COR-L47 (cell line): ENCODE measurements at places on chromosomes 12 and 14.

- DNase-seq, result no peak
These were observed 1.5 kb downstream of the L3HYPDH start for GRCh38 chr14:59482541-59483331.

GRCh38 chr12:64039281-64039871 lies 182.7 kb downstream of the KICS2 start:
- peak; percentile 86 for DNase-seq

DNA sequence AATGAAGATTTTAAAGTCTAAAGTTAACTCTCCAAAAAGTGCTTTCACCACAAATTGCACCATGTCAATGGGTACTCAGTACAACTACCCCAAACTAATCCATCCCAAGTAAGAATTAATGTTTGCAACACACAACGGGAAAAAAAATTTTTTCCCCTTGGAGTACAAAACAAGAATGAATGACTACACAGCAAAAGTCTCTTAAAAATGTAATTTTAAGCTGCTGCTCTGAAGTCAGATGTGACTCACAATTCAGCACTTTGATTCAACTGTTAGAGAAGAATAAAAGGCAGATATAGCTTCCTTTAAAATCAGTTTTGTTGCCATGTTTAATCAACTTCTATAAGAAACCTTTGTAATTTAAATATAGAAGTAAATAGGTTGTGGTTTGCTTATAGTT lies 42.5 kb upstream of the VPS33A start:
- no peak for DNase-seq

DNA sequence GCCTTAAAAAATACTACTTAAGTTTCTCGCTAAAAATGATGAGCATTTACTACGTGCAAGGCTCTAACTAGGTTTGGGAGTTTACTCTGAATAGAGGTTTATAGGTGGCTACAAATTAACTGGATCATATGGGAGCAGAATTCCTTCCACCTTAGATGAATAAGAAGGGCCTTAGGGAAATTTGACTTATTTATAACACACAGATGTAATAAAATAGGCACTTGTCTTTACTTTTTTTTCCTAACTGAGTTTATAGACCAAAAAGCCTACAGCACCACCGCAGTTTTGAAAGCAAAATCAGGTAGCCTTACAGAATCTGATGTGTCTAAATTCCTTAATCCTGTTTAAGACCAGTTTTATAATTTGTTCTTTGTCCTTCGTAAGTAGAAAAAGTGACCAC lies 10.5 kb downstream of the AEBP2 start:
- DNase-seq, result no peak

- no peak for DNase-seq
These were observed 30.0 kb upstream of the WSCD2 start for GRCh38 chr12:108099073-108099472.

DNA sequence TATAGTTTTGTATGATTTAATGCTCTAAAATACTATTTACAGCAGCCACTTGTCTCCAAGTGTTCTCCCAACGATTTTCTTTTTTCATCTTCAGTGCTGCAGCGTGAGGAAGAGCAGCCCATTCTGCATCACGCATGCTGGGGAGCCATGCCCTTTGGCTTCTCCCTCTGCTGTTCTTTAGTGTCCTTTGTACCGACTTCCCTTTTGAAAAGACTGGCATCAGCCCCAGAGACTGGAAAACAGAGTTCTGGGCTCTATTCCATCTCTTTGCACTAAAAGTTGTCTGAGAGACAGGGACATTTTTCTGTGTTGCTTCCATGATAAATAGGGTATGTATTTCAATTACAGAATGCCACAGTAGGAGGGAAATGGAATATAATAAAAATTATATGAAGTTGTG lies 105.1 kb downstream of the RERG start:
- DNase-seq, result no peak

GRCh38 chr12:110431957-110432587 lies 18.1 kb downstream of the ARPC3 start:
- DNase-seq, result no peak

DNA sequence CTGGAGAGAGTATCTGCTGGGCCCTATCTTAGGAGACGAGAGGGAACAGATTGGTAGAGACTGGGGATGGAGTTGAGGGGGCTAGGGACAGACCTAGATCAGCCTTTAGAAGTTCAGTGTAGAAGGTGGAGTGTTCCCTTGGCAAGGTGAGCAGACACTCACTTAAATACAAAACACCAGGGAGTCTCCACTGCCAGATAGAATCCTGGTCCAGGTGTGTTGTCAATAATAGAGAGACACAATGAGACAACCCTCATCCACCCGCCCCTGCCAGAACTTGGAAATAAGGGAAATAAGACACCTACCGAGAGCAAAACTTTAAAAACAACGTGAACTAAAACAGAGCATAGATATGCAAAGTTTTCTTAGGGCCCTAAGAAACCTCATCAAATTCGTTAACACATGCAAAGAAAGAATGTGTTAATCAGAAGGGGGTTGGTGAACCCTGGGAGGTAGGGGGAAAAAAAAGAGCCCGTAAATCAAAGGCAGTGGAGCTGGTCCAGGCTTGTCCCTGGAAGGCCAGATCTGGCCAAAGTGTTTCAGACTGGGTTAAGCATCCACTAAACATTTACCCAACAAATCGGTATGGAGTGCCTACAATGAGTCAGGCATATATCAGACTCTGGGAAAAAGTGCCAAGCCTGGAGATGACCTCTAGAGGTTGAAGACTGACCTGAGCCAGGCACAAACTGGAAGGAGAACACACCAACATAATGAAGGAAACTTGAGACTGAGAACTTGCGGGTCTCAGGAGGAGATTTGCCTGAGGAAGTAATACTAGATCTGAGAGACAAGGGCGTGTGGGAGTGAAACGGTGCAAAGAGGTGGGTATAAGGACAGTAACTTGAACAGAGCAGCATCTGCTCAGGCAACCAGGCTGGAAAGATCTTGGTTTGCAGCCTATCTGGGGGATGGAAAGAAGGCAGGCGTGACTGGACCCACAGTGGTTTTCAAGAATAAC lies 37.0 kb upstream of the OTX2 start:
- DNase-seq, result no peak

DNA sequence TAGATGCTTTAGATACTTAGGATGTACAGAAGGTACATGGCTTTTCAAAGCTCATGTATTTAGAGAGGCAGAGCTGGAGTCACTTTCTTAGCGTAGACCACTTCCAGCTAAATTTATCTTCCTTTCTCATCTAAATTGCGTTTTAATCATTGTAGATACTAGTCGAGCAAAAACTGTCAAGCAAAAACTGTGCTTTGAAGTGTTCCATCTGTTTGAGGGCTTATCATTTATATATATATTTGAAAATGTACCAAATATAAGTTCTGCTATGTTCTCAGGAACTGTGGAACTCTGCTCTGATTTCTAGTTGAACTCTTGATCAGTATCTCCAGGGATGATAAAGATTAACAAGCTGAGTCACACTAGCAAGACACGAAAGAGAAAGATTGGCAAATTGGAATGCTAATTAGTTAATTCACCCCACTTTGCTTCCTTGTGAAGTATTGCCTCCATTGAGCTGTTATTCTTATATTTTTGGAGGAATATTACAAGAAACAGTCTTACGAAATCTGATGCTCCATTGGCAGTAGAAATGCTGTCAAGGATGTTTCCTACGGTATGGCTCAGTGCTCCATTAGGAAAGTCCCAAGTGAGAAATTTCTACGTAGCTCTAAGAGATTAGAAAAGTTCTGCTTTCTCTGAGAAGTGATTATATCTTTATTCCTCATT lies 310.7 kb downstream of the AEBP2 start:
- DNase-seq, result no peak

- DNase-seq, result no peak
These were observed 204.2 kb downstream of the EFCAB11 start for GRCh38 chr14:89750281-89750755.

DNA sequence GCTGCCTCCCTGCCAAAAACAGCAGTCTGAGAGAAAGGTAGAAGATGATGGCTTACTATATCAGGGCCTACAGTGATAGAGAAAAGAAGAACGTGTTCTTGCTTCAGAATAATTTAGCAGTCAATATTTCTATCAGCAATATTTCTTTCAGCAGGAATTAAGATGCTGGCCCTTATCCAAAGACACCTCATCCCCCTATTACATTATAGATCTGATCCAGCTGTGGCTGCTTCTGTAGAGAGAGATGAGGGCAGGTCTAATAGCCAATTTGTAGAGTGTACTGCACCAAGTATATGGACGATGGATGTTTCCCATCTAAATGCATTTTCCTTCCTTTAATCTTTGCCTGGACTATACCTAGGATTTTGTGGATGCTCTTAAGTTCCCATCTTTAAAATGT lies 451.7 kb downstream of the NPAS3 start:
- DNase-seq, result no peak

GRCh38 chr12:49033611-49034285 lies 15.2 kb upstream of the PRKAG1 start:
- no peak for DNase-seq

DNA sequence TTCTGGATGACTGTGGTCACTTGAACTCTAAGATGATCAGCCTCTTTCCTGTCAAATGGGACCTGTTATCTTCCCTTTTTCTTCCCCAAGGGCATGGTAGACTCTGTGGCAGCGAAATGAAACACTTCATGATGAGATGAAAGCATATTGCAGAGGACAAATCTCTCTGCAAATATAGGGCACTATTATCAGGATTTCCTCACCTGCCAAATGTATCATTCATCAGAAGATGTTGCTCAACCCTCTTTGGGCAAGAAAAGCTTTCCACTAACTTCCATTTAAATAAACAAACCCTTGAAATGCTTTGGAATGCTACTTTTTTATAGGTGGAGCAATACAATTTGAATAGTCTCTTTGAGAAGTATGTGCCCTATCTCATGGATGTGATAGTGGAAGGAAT lies 105.0 kb downstream of the DNAH10 start:
- DNase-seq, result no peak

DNA sequence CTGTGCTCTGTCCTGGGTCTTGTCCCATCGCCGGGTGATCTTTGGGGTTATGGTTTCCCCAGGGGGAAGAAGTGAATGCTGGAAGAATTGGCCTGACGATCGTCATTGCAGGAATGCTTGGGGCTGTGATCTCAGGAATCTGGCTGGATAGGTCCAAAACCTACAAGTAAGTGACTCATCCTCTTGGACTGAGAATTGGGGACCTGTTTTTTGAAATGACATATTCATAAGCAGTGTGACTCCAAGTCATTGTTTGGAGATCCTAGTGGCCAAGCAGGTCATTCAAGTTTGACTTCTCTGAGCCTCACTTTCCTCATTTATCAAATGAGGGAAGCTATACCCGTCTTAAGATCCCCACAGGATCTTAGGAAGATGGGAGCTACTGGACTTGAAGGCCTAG lies 25.8 kb downstream of the ERG28 start:
- DNase-seq, result no peak

GRCh38 chr12:44947163-44947562 lies 71.0 kb upstream of the NELL2 start:
- DNase-seq, result no peak

GRCh38 chr12:84874125-84874824 lies 38.3 kb downstream of the SLC6A15 start:
- peak; percentile 53 for DNase-seq

DNA sequence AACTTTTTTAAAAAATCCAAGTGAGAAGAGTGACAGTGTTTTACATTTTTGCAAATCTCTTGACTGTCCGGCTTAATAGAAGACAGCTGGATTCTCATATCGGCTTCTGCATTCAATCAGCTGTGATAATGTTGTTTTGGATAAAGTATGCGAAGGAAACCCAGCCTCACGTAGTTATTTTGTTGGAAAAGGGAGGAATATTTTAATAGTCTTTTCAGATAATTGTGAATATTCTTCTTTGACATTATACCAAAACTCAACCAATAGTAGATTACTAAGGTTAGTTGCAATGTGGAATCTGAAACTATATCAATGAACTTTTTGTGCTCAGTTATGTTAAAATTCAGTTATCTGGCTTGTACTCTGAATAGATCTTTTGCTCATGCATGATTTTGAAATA lies 276.5 kb downstream of the ZFP36L1 start:
- DNase-seq, result no peak

- no peak for DNase-seq
These were observed 72.8 kb upstream of the ZDHHC17 start for GRCh38 chr12:76690921-76691700.

- no peak for DNase-seq
These were observed 36.7 kb downstream of the TMEM116 start for GRCh38 chr12:111976291-111976690.

GRCh38 chr12:16285586-16285985 lies 8.1 kb upstream of the SLC15A5 start:
- DNase-seq, result no peak

DNA sequence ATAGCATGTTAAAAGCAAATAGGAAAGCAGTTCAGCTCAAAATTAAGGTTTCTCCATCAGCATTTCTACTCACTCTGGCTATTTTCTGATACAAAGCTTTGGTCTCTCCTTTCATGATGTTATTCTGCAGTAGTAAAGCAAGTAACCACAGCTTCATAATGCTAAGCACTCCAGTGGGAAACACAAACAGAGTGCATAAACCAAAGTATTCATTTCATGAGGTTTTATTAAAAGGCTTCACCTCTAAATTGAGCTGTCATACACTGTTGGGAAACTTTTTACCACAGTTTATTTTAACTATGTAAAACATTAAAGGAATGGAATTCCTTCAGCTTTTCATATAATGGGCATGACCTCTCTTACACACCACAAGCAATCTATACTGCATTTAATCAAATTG lies 157.9 kb upstream of the LMO3 start:
- DNase-seq, result no peak

GRCh38 chr14:105853907-105854599 lies 327.7 kb downstream of the TMEM121 start:
- no peak for DNase-seq

GRCh38 chr12:58967561-58967960 lies 47.3 kb upstream of the LRIG3 start:
- no peak for DNase-seq

GRCh38 chr12:22285846-22286245 lies 48.7 kb downstream of the ST8SIA1 start:
- DNase-seq, result no peak

DNA sequence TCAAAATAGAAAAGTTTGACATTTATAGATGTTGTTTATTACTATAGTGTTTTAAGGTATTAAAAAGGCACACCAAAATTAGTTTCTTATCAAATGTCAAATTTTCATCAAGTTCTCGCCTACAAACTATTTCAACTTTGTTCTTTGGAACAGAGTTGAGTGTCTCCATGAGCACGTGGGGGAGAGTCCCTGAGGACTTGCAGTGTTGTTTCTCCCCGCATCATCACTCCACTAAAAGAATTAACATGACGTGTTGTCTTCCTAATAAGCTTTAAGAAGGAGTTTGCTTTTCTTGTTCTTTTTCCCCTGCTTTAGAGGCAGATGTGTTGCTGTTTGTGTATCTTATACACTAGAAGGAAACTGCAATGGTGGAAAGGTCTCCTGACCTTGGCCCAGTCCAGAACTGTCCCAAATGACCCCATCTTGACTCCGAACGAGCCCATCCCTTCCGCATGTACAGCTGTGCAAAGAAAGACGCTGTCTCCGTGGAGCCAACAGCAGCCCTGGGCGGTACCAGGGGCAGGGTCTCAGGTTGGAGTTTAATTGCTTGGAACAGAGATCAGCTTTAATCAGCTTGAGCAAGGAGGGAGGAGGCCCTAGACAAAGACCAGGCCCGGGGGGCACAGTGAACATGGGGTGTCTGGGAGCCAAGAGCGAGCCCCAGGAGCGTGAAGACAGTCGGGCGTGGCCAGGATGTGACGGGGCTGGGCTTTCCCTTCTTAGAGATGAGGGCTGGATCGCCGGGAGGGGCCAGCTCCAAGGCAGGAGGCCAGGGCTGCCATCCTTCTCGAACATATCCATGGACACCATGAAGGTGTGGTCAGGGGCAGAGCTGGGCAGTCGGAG lies 215.4 kb upstream of the RTL1 start:
- DNase-seq, result peak; percentile 24

- DNase-seq, result no peak
These were observed 194.0 kb downstream of the KLHL28 start for GRCh38 chr14:44767646-44768173.
